ENCODE measurements at places on chromosomes 7 and 10.

GRCh38 chr7:56097700-56098099 is 4.9 kb upstream of the PHKG1 start:
- DNase-seq: no peak

GRCh38 chr7:135001390-135002165 is 15.3 kb downstream of the AGBL3 start:
- no peak for DNase-seq

DNA sequence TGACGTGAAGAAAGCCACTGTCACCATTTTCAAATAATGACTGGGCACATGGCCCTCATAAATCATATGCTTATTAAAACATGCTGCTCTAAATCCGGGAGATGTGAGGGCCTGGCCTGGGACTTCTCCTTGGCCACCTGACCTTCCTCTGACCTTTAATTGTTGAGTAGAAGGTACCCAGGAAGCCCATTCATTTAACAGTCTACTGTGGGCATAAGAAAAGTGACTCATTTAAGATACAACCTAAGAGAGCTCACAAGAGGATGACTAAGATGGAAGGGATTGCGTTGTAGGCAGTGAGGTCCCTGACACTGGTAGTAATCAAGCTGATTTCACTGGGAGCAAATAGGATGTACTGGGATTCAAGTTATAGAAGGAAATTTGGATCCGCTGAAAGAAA is 203.4 kb upstream of the GPR26 start:
- DNase-seq: no peak

DNA sequence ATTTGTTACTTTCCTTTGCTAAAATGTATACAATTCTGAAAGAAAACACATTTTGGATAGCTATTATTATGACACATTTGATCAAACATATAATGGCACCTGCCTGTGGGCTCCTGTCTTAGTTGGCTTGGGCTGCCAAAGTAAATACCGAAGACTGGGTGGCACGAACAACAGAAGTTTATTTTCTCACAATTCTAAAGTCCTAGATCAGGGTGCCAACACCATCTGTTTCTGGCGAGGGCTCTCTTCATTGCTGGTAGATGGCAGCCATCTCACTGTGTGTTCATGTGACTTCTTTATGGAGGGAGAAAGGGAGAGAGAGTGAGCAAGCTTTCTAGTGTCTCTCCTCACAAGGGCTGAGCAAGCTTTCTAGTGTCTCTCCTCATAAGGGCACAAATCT is 195.8 kb upstream of the FAM3C start:
- no peak for DNase-seq

DNA sequence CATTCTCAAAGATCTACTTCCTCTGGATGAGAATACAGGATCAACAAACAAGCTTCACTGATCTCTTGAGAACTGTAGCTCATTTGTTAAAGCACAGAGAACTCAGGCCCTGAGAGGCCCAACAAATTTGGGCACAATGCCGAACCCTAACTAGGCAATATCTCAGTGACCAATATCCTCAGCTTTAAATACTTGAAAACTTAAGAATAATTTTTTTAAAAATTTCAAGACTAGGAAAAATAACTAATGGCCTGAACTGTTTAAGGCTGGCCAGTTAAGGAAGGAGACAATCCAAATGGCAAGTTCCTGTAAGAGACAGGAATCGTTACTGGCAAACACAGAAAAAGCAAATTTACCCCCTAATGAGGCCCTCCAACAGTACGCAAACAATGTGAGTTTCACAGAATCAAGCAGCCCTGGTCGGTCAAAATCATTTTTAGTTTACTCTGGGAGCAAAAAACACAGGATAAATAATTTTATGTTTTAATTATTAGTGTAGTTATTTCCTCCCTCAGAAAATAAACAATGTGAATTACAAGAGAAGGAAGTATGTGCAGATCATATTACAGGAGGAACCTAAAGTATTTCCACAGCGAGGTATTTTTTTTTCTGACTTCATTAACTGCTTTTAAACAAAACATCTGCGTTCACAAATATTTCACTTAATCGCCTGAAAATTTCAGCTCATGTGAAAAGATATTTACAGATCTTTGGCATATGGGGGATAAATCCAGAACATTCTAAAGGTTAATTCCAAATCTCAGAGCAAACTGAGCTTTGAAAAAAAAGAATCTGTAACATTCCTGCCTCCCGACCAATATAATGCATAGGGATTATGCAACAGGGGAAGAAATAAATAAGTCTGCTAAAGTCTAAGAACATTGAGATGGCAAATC is 39.5 kb downstream of the NT5C2 start:
- DNase-seq: no peak

- DNase-seq: no peak
Observed at GRCh38 chr7:31051598-31052486, at the start of gene ADCYAP1R1. TSS of gene ADCYAP1R1 (plus strand) at chr7:31052308. CDS start at chr7:31063265, 10,957 bp downstream.

GRCh38 chr10:65024886-65025285 is 1503.7 kb downstream of the REEP3 start:
- no peak for DNase-seq

DNA sequence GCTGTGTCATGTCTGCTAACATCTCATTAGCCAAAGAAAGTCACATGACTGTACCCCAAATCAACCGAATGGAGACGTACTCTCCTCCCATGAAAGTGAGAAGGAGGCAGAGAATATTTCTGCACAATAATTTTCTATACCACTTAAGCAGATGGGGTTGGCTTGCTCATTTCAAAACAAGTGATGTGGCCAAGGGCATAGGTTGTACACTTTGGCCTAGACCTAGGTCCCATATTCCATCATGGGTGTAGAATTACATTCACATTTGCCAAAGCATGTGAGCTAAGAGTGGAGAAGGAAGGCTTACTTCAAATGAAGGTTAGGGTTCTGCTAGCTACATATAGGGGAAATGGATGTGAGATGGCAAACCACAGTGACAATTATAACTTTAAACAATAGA is 83.0 kb downstream of the ZNF365 start:
- no peak for DNase-seq

DNA sequence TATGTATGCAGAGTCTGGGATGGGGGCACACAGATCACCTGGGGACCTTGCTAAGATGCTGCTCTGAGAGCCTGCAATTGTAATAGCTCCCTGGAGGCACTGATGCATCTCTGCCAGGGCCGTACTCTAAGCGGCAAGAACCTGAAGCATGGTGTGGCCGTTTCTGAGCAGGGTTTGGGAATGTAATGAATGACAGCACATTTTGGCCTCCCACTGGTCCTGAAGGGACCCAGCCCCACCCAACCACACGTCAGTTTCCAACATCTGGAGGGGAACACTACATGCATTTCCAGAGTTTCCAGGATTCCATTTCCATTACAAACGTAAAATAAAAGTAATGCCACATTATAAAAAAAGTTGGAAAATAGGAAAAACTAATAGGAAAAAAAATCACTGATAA is 14.0 kb downstream of the ZCCHC24 start:
- no peak for DNase-seq

GRCh38 chr10:120813085-120813484 is 38.1 kb upstream of the WDR11 start:
- DNase-seq: no peak

GRCh38 chr7:70849580-70850235 is 282.2 kb upstream of the GALNT17 start:
- DNase-seq: no peak

GRCh38 chr10:18710201-18710653 is 51.0 kb downstream of the ARL5B start:
- DNase-seq: no peak

DNA sequence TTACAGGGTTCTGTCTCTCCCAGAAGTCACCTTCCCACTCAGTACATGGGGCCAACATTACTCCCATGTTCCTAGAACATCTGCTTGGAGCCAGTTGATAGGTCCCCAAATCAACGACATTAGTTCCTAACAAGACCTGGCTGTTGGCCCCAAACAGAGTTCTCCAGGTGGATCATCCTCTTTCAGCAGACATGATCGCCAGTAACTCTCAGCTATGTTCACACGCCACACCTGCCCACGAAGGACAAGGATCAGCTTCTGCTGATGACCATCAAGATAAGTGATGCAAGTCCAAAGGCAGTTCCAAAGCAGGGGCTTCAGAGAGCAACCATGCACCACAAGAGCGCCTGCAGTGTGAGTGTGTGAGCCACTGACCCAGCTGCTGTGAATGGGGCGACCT is 11.0 kb downstream of the ZNF777 start:
- no peak for DNase-seq

DNA sequence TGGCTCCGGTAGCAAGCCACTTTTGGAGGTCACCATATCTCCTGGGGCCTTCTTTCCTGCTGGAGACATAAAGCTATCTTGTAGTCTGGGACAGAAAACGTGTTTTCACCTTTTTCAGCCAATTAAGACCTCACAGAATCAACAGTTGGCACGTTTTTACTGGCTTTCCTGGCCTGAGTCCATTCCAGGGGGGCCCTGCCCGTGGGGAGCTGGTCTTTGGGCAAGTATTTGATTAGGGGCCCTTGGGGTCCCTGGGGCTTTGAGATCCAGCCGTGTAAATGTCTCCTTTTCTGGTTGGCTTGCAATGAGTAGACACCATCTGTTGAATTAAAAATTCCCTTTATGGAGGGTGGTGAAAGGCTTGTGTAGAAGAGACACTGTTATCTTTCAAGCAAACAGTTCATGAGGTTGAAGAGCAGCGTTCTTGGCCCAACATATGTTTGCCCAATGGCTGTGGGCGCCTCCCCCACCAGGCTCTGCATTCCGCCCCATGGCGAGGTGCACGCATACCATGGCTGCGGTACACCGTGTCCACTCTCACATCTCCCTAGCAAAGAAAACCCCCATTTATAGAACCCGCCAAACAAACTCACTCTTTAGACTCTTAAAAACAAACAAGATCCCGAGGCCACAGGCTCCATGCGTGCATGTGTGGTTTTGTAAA is 593.2 kb downstream of the LRMDA start:
- no peak for DNase-seq

DNA sequence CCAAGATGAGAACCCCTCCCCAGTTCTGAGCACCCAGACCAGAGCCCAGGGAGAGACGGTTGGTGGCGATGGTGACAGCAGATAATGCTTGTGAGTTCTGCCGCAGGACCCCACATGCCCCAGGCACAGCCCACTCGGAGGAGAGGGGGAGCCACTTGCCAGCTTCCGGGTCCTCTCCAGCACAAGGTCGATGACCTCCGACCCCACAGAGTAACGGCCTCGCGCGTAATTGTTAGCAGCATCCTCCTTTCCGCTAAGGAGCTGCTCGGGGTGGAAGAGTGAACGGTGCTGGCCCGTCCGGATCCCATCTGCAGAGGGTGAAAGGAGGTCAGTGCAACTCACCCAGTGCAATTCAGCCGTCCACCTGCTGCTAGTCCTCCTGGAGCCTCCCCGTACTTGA is 9.5 kb downstream of the TUBAL3 start:
- DNase-seq: no peak

GRCh38 chr7:16295558-16295957 is 125.8 kb downstream of the CRPPA start:
- DNase-seq: no peak

DNA sequence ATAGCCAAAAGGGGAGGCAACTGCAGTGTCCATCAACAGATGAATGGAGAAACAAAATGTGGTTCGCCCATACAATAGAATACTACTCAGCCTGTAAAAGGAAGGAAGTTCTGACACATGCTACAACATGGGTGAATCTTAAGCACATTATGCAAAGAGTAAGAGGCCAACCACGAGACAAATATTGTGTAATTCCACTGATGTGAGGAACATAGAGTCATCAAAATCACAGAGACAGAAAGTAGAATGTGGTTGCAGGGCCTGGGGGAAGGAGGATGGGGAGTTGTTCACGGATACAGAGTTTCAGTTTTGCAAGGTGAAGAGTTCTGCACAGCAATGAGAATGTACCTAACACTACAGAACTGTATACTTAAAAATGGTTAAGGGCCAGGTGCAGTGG is 13.7 kb upstream of the C10orf71 start:
- DNase-seq: no peak

DNA sequence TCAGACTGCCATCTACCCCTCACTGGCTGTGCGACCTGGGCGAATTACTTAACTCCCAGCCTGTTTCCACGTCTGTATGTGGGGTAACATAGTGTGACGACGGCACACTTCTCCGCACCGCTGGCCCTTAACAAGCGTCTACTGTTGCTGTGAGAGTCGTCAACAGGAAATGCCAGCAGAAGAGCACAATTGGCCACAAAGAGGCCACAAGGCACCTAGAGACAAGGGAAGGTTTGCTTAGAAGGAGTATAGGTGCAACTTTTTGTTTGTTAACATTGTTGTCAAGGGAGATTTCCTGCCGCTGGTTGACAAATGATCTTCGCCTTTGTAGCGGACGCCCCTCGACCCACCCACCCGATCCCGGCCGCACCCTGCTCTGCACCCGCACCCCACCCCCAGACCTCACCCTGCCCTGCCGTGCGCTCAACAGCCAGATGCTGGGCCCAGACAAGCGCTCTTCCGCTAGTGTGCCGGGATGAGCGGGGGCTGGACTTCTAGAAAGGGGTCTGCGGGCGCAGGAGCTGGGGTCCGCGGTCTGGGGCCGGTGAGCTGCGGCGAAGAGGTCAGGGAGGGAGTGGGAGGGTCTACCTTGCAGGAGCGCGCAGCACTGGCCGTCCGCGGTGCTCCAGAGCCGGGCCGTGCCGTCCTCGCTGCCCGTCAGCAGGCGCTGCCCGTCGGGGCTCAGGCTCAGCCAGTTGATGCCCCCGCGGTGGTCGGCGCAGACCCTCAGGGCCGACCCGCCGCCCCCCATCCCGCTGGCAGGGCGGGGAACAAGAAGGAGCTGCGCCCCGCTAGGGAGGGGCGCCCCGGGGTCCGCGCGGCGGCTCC is 785 bp downstream of the WDR86 start:
- DNase-seq: no peak

- no peak for DNase-seq
Observed at GRCh38 chr7:34406848-34407530, 251.0 kb upstream of the NPSR1 start.

DNA sequence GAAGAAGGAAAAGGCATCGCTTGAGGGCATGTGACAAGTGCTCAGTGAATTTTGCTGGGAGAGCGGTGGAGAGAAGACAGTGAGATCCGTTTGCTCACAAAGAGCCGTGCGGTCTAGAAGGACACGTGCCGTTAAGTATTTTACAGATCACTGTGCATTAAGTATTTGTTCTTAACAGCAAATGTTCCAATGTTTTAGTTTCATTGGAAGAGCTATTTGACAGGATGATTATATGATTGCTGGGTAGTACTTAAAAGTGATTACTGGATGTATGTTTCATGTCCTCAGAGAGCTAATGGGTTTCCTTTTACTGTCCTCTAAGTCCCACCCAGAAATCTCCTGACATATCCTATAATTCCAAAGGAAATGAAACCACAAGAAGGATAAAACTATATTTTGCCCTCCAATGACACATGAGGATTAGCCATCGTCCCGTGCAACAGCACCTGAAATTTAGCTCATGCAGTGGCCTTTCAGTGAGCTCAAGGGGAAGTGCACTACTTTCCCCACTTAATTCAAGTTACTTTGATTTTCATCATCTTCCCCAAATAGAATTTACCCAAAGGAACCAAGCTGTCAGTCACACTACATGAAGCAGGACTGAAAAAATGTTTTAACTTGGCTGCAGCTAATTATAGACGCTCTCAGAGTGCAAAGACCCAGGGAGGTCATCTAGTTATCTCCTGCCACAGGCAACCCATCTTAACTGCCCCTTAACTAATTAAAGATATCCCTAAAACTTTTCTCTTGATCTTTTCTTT is 80.3 kb downstream of the KLF6 start:
- no peak for DNase-seq

- no peak for DNase-seq
Observed at GRCh38 chr7:155995183-155995612, 182.9 kb upstream of the SHH start.

Measured in stimulated activated CD8-positive, alpha-beta memory T cell treated with anti-CD3 and anti-CD28 coated beads, Interleukin-15, amount 100 ng/mL, for 4 hours (primary cell).